ENCODE measurements at places on chromosomes 11 and 22.
A peak's percentile ranks its signal among the peaks of the same experiment; 100 is the strongest.

DNA sequence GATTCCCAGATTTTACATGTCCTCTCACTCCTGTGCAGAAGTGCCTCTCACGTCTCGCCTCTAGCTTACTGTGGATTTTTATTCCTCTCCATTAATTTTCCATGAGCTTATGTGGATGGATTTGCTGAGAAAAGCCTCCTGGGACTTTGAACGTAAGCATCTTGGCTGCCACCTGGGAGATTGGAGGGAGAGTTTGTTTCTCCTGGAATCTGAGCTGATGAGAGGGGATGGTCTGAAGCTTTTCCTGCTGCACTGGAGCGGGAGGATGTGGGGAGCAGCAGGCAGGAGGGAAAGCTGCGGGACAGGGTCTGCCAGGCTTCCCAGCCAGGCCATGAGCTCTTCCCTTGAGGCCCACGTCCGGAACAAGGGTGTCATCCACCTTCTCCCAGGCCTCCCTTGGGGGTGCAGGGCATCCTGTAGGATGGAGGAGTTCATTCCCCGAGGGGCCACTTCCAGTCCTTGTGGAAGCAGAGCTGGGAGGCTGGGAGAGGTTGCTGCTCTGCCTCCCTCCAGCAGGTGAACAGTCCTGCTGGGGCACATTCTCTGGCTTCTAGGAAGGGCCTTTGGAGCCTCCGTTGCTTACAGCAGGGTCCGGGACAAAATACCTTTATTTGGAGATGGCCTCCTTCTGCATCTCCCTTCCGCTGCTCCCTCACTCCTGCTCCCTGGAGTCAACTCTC is 3.6 kb upstream of the SHANK2 start:
- no peak for DNase-seq

DNA sequence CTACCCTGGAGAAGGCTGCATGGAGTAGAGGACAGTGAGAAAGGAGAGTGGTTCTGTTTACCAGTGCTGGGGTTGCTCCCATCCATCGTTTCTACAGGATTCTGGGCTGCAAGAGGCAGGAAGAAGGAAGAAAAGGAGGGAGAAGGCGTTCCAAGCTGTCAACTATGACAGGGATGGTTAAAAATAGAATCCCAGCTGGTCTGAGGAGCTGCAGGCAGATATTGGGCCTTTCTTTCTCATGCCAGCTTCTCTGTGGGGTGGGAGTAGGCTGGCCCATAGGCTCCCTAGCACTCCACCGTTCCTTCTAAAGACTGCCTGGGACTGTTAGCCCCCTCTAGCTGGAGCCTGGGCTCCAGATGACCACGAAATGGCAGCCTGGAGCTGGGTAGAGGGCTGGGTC is 13.6 kb downstream of the CCKBR start:
- no peak for DNase-seq

GRCh38 chr22:25929321-25929878 is 187.4 kb downstream of the MYO18B start:
- no peak for DNase-seq

DNA sequence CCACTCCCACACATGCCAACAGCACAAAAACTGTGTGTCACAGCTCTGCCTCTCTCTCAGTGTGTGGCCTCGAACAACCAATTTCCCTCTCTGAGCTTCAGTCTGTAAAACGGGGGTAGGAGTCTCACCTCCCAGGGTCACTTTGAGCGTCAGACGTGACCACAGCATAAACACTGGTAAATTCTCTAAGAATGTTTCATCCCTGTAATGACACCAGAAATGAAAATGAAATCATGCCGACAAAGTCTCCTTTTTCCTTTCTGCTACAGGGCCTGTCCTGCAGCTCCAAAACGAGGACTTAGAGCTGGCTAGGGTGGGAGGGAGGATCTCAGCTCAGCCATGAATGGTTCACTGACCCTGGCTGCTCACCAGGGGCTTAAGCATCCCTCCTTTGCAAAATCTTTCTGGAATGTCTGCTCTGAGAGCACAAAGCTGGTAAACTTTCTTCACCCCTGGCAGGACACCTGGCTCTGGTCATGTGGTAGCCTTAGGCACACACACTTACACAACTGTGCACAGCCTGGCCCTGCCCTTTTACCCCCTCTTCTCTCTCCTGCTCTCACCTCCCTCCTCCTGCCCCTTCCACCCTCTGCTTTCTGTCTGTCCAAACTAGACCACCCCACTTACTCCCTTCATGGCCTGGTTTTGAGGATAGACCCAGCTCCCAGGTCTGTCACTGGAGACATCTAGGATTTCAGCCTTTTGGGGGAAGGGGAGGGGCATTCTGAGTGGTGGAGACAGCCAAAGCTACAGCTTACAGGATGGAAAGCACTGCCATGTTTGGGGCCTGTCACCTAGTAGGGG is 12.3 kb upstream of the TSKU start:
- no peak for DNase-seq

DNA sequence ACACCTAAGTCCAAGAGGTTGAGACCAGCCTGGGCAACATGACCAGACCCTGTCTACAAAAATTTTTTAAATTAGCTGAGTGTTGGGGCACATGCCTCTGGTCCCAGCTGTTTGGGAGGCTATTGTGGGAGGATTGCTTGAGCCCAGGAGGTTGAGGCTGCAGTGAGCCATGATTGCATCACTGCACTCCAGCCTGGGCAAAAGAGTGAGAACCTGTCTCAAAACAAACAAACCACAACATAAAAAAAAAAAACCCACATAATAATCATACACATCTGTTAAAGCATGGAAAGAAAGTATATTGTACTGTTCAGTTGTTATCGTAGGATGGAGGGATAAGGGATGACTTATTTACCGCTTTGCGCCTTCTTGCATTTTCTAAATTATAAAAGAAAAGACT is 35.9 kb upstream of the GRK2 start:
- no peak for DNase-seq

GRCh38 chr11:4682623-4683419 is 14.8 kb downstream of the OR51E2 start:
- DNase-seq: no peak

GRCh38 chr11:107054391-107054790 is 36.1 kb upstream of the GUCY1A2 start:
- DNase-seq: no peak

DNA sequence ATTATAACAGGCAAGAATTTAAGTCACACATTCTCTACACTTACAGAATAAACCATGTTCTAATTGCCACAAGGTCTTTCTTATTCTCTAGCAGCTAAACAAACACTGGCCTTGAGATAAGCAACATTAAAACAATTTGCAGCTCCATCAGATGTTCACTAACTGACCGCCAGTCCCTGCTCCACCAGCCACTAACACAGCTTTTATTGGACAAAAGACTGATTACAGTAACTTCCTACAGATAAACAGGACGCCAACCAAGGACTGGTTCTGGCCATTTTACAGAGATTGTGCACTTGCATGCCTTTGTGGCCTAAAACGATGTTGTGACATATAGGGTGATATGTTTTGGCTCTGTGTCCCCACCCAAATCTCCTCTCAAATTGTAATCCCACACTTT is 388.9 kb upstream of the LRRC4C start:
- DNase-seq: no peak

DNA sequence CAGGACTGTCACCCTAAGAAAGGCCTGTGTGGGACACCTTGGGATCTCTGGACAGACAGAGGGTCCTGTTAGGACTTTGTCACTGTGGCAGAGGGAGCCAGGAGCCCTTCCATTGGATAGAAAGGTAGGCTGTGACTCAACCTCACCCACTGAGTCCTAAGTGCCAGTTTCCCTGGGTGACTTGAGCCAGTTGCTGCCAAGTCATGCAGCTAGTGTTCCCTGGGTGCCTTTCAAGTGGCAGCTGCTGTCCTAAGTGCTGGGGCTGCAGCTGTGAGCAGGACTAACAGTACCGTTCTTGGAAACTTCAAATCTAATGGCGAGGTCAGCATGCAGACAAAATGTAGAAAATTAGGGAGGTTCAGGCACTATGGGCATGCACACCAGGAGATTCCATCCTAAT is 393.7 kb downstream of the TMEM135 start:
- no peak for DNase-seq

DNA sequence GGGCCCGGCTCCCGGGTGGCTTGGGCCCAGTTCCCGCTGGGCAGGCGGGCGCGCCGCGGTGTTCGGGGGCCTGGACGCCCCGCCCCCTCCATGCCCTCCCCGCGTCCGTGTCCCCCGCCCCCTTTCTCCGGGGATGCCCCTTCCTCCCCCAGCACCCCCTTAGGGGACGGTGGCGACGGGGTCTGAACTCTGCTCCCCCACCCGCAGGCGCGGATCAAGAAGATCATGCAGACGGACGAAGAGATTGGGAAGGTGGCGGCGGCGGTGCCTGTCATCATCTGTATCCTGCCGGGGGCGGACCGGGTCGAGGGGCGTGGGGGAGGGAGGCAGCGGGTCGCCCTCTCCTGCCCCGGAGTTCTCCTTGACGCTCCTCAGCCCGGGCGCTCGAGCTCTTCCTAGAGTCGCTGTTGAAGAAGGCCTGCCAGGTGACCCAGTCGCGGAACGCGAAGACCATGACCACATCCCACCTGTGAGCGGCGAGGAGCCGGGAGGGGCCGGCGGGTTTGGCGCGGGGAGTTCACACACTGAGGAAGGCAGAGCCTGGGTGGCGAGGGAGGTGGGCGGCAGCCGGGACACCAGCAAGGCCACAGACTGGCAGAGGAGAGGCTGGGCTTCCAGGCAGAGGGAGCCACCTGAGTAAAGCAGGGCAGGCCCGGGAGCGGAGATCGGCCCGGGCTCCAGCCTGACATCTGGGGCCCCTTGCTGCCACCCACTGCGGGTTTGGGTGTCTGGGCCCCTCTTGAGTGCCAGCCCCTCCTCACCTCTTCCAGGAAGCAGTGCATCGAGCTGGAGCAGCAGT is 546 bp downstream of the DRAP1 start:
- no peak for DNase-seq

GRCh38 chr22:33605666-33606065 is 314.6 kb downstream of the LARGE1 start:
- no peak for DNase-seq

GRCh38 chr11:117489999-117490679 is 162.5 kb downstream of the CEP164 start:
- no peak for DNase-seq

GRCh38 chr11:46134540-46134939 is 13.3 kb upstream of the PHF21A start:
- DNase-seq: no peak

GRCh38 chr11:58617976-58618557 is 4.4 kb upstream of the CNTF start:
- no peak for DNase-seq

- peak; percentile 38 for DNase-seq
These were observed 153.9 kb downstream of the TEAD1 start for GRCh38 chr11:12827929-12828812.

DNA sequence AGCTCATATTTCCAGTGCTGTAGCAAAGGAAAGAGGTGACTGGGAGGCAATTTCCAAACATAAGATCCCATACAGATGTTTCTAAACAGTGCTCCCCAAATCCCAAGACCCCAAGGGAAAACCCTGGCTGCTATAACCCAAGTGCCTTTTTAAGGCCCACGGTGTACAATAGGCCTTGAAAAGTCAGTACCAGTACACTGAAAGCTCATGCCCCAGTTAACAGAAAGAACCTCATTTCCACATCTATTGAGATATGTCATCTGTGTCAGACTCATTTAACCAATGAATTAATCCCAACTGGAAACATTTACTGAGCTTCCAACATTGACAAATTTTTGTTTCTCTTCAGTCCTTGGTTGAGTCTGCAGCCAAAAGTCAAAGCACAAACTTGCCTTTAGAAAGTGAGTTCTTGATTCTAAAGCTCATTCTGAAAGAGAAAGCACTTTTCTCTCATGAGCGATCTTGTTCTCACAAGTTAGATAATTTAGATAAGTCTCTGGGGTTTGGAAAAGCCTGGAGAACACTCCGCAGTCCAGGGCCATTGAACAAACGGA is 239.8 kb upstream of the ARHGAP20 start:
- DNase-seq: no peak

DNA sequence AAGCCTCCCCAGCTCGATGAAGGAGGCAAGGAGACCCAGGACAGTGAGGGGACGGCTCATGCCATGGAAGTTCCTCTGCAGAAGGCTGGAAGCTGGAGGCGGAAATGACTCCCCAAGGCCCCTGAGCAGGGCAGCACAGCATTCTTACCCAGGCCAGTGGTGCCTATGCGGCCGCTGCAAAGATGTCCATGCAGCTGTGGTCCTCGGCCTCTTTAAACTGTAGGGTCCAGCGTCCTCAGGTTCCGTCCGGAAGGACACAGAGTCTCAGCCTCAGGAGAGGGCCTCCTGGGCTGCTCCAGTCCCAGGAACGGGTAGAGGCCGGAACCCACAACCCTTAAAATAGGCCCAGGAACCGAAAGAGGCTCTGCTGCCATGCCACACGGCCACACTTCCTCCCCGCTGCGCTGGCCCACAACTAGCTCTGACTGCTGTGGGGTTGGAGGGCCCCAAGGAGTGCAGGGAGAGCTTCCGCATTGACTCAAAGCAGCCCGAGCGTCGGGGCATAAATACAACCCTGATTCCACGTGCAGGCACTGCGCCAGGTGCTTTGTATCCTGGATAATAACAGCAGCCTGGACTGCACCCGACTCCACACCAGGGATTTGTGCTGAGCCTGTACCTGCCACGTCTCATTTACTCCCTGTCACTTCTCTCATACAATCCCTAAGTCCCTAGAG is 5.5 kb downstream of the KIAA0930 start:
- peak; percentile 63 for DNase-seq

DNA sequence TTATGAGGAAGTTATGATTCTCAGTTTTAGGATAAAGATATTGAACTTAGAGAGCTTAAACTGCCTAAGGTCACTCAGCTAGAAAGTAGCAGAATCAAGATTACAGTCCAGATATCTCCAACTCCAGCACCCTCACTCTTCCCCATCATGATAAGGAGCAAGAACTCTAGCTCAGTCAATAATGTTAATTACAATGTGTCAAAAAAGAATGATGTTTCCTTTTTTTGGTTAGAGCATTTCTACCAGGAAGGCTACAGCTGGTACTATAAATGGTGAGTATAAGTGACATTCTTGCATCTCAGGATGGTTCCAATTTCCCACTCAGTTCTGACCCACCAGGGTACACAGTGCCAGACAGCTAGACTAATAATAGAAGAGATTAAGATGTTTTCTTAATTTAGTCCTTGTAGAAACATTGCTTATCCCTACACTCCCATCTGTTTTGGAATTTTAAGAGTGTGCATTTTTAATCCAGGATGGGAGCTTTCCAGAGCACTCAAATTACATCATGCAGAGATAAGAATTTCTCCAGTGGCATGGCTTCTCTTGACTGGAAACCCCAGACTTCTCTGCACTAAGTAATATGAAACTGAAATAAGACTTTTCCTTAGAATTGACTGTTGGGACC is 21.6 kb upstream of the BBOX1 start:
- no peak for DNase-seq

GRCh38 chr11:111703576-111703975 is 62.6 kb downstream of the PPP2R1B start:
- DNase-seq: no peak

GRCh38 chr11:34631737-34632104 is 10.8 kb downstream of the EHF start:
- no peak for DNase-seq

- DNase-seq: no peak
These were observed 64.3 kb downstream of the C22orf31 start for GRCh38 chr22:28997342-28997741.

GRCh38 chr11:102097186-102097585 is 13.1 kb upstream of the YAP1 start:
- no peak for DNase-seq

- peak; percentile 94 for DNase-seq
These were observed 814 bp downstream of the NPAS4 start for GRCh38 chr11:66421492-66422205.

- DNase-seq: no peak
These were observed 3.3 kb downstream of the NPAT start for GRCh38 chr11:108218912-108219783.

Measured in heart left ventricle (tissue), 16 donors.